ENCODE measurements at places on chromosomes 16 and 17. TPM values are rescaled to one million over a fixed set of nuclear protein-coding genes. Genes with fewer than 3 reads are reported as not detected.

Gene C1QL1
- total RNA-seq, result 35.0 TPM

Gene BRD7
- 60.5 TPM for total RNA-seq

Gene MLKL
- 39.2 TPM for total RNA-seq

Gene DNAAF8
- 1.4 TPM for total RNA-seq

Gene KRTAP1-5
- total RNA-seq, result not detected

Gene SEBOX
- total RNA-seq, result not detected

Gene MYOCD
- 0.66 TPM for total RNA-seq

Gene IL17C
- not detected for total RNA-seq

Gene VPS35L
- 28.2 TPM for total RNA-seq

Gene TAOK2
- 30.2 TPM for total RNA-seq

Gene SLC25A10
- total RNA-seq, result 26.6 TPM

Gene CD300LG
- not detected for total RNA-seq

Gene MMP25
- 1.3 TPM for total RNA-seq

Gene ENDOV
- 47.6 TPM for total RNA-seq

Gene ZPBP2
- total RNA-seq, result not detected

Gene WFIKKN1
- total RNA-seq, result 0.12 TPM

Gene KRT12
- not detected for total RNA-seq

Gene PPM1E
- 0.05 TPM for total RNA-seq

Gene CCDC78
- total RNA-seq, result 3.4 TPM

Gene NETO2
- 72.4 TPM for total RNA-seq

Gene MEIOB
- total RNA-seq, result 1.3 TPM

Gene HAS3
- total RNA-seq, result 45.5 TPM
